ENCODE measurements at places on chromosomes 4 and X.

DNA sequence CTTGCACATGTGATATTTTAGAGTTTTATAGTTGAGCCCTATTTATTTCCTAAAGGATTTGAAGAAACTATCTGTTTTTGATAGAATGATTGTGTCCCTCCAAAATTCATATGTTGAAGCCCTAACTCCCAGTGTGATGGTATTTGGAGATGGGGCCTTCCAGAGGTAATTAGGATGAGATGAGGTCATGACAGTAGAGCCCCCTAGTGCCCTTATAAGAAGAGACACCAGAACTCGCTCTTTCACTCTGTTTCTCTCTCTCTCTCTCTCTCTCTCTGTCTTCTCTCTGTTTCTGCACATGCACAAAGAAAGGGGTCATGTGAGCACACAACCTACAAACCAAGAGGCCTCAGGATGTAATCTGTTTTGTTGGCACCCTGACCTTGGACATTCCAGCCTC is 921.9 kb upstream of the DIAPH2 start:
- no peak for DNase-seq

GRCh38 chr4:10737337-10737736 is 52.8 kb upstream of the CLNK start:
- no peak for DNase-seq

DNA sequence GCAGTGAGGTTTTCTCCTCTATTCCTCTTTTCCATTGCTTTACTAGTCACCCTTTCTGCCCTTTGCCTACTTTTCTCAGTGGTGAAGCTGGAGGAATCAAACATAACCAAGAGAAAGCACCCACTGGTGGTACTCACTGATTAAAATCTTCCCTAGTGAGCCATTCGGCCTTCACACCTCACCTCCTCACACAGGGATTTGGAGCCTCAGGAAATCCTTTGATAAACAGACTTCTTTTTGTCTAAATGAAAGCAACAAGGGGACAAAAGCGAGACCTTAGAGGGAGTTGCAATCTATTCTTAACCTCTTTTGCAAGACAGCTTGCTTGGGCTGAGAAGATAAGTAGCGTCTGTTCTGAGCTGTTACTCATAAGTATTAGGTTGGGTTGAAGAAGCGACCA is 572.6 kb downstream of the ZNF674 start:
- DNase-seq, result no peak

- no peak for DNase-seq
These were observed 45.8 kb downstream of the SLC39A8 start for GRCh38 chr4:102299354-102300107.

GRCh38 chrX:31665454-31665853 is 593.6 kb upstream of the FTHL17 start:
- no peak for DNase-seq

- DNase-seq, result no peak
These were observed 126.1 kb upstream of the DCLK2 start for GRCh38 chr4:149952101-149952500.

- DNase-seq, result no peak
These were observed 26.7 kb downstream of the SMARCA1 start for GRCh38 chrX:129496625-129497024.

DNA sequence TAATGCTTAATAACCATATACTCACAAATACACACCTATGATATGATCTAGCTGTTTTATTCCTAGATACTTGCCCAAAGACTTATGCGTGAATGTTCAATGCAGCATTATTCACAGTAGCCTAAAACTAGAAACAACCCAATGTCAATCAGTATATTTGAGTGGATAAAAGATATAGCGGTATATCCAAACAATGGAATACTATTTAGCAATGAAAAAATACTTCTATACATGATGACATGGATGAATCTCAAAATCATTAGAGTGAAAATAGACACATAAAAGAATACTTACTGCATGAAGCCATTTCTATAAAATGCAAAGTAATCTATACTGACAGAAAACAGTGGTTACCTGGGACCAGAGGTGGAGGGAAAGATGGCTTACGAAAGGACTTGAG is 108.1 kb downstream of the RAP1GDS1 start:
- no peak for DNase-seq

DNA sequence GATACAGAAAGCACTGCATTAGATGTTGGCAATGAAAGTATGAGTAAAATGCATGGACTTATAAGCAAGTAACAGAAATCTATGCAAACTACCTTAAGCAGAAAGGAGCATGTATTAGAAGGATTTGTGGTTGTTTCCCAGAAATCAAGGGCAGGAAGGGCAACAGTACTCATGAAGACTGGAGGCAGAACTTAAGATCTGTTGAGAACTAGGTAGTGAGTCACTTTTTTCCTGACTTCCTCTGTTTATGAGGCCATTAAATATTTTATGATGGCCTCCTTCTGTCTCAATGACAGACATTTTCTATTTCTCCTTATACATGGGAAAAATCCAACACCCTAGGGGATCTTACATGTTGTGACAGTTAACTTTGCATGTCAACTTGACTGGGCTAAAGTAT is 398.2 kb downstream of the MID1IP1 start:
- DNase-seq, result no peak

DNA sequence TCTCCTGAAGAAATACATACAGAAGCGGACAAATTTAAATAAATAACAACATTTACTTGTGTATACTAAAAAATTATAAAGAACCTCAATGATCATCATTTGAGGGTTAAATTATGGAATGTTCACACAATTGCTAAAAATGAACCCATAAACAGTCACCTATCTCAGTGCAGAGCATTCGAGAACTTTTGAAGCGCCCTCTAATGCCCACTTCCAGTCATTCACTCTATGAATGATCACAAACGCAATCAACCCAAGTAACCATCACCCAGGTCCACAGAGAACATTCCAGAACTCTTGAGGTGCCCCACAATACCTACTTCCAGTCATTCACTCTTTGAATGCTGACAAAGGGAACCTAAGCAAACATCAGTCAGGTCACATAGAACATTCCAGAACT is 103.5 kb upstream of the PLAC1 start:
- DNase-seq, result peak; percentile 13

DNA sequence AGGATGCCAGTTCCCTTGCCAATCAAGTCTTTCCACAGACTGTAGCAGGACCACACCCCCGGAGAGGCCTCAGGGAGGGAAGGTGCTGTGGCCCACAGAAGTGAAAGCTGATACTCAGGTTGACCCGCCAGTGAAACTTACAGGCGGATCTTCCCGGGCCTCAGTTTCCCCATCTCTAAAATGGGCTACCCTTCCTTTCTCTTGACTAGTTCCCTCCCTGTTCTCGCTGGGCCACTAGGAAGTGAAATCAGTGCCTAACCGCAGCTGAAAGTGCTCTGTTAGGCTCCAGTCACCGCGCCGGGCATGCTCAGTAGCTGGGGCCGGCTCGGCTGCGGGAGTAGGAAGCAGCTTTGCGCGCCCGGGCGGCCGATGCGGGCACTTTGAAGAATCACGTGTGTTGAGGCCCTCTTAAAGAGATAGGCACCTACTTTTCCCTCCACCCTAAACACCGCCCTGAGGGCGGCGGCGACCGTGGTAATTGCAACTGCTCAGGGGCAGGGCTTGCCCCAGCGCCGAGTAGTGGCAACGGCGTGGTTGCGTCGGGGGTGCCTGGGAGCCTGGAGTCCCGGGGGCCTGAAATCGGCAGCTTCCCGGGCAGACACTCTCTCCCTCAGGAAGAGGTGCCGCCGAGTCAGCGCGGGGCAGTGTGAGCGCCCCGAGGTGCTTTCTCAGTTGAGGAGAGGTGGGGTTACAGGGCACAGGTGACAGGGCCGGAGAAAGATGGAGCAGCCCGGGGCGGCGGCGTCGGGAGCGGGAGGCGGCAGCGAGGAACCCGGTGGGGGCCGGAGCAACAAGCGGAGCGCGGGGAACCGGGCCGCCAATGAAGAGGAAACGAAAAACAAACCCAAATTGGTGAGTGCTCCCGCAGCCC is at the start of gene DIAPH2:
Gene DIAPH2, plus strand, starts transcription at position 504 of the 871 bp plus-strand sequence.
- DNase-seq, result peak; percentile 53

- no peak for DNase-seq
These were observed 3.0 kb downstream of the CISD2 start for GRCh38 chr4:102871772-102872171.

- no peak for DNase-seq
These were observed 578.8 kb downstream of the FSTL5 start for GRCh38 chr4:161585011-161585410.

- no peak for DNase-seq
These were observed 4.3 kb upstream of the CLNK start for GRCh38 chr4:10688846-10689245.

- no peak for DNase-seq
These were observed 65.8 kb downstream of the FTHL17 start for GRCh38 chrX:31006027-31006426.

GRCh38 chr4:131002132-131002531 is 1906.2 kb downstream of the C4orf33 start:
- DNase-seq, result no peak

DNA sequence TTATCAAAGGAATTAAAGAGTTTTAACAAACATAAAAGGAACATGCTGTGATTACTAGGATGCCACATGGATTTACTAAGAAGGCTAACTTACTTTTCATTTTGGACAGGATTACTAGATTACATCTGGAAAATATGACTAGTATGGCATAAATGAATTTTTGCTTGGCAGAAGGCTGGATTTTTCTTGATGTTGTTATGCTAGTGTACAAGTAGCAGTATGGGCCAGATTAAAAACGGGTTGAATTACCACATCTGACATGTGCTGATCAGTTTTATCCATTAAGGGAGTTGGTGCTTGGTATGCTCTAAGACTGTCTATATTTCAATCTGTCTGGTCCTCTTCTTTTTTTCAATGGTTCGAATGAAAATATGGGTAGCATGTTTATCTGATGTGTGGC is 70.5 kb downstream of the JADE1 start:
- DNase-seq, result no peak

- no peak for DNase-seq
These were observed 6.3 kb downstream of the C1QTNF7 start for GRCh38 chr4:15434091-15434490.
